ENCODE measurements at places on chromosomes 6 and 20. TPM values are rescaled to one million over a fixed set of nuclear protein-coding genes. Genes with fewer than 3 reads are reported as not detected.

- H3K4me3 ChIP-seq = peak overlapping the region; percentile 60
- H3K36me3 ChIP-seq = no peaks in the 10 kb centered on the region
- H3K4me1 ChIP-seq = peaks cover 24% of the 10 kb centered on the region
- H3K27ac ChIP-seq = peak overlapping the region; percentile 86
Measured at GRCh38 chr6:154605882-154606370, 95.4 kb upstream of the CNKSR3 start.

GRCh38 chr20:50392138-50392866 is 117.9 kb upstream of the PTPN1 start:
- no peak overlapping the region for H3K27ac ChIP-seq
- H3K4me1 ChIP-seq = peaks cover 33% of the 10 kb centered on the region
- H3K36me3 ChIP-seq = no peaks in the 10 kb centered on the region
- peaks cover 4% of the 10 kb centered on the region for H3K27me3 ChIP-seq
- no peak for DNase-seq

- no peaks in the 10 kb centered on the region for H3K27me3 ChIP-seq
- no peaks in the 10 kb centered on the region for H3K4me1 ChIP-seq
- H3K27ac ChIP-seq = no peak overlapping the region
- no peaks in the 10 kb centered on the region for H3K36me3 ChIP-seq
Measured at GRCh38 chr6:109867009-109867969, 110.8 kb upstream of the GPR6 start.

GRCh38 chr20:25084626-25085187 is 2.8 kb upstream of the VSX1 start:
- peaks cover 66% of the 10 kb centered on the region for H3K27me3 ChIP-seq
- no peak overlapping the region for H3K27ac ChIP-seq
- peaks cover 1% of the 10 kb centered on the region for H3K36me3 ChIP-seq

DNA sequence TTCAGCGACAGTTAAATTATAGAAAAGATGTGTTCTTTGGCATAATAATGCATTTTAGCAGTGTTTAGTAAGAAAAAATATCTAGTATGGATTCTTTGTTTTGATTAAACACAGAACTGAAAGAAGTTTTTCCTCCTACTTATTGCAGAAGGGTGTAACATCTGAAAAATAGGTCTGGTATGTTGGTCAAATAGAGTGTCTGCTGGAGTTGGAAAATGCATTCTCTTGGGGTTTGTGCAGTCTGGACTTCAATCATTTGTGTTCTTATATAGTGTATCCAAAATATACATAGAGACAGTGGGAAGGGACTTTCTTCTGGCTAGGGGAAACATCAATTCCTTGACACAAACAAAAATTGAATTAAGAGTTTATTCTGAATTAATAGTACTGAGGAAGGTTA is 132.4 kb upstream of the MAN1A1 start:
- H3K4me3 ChIP-seq = no peak overlapping the region
- H3K27me3 ChIP-seq = peaks cover 21% of the 10 kb centered on the region
- no peak overlapping the region for H3K27ac ChIP-seq
- no peaks in the 10 kb centered on the region for H3K36me3 ChIP-seq

- H3K27me3 ChIP-seq = no peaks in the 10 kb centered on the region
- peak overlapping the region; percentile 89 for H3K4me3 ChIP-seq
- peak overlapping the region; percentile 100 for H3K27ac ChIP-seq
- peaks cover 52% of the 10 kb centered on the region for H3K4me1 ChIP-seq
- H3K36me3 ChIP-seq = no peaks in the 10 kb centered on the region
Measured at GRCh38 chr6:26233649-26234420, 131.2 kb upstream of the BTN3A2 start.

DNA sequence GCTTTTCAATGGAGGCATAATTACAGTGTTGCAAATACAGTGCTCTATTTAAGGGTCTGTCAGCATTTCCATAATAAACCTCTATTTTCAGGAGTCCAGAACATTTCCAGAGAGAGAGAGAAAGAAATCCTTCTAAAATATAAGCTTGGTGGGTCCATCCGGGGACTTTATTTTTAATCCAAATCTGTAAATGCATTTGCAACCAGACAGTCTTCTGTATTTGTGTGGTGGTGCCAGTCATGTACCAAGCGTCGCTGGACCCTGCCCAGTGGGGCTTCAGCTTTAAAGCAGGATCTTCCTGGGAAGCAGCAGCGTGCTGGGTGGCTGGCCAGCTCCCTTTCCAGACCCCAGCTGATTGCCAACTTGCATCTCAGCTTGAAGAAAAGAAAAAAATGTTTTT is 256.5 kb upstream of the SUPT3H start:
- H3K4me1 ChIP-seq = peaks cover 5% of the 10 kb centered on the region
- no peak overlapping the region for H3K4me3 ChIP-seq
- no peak overlapping the region for H3K27ac ChIP-seq
- no peak for DNase-seq
- peaks cover 2% of the 10 kb centered on the region for H3K36me3 ChIP-seq

DNA sequence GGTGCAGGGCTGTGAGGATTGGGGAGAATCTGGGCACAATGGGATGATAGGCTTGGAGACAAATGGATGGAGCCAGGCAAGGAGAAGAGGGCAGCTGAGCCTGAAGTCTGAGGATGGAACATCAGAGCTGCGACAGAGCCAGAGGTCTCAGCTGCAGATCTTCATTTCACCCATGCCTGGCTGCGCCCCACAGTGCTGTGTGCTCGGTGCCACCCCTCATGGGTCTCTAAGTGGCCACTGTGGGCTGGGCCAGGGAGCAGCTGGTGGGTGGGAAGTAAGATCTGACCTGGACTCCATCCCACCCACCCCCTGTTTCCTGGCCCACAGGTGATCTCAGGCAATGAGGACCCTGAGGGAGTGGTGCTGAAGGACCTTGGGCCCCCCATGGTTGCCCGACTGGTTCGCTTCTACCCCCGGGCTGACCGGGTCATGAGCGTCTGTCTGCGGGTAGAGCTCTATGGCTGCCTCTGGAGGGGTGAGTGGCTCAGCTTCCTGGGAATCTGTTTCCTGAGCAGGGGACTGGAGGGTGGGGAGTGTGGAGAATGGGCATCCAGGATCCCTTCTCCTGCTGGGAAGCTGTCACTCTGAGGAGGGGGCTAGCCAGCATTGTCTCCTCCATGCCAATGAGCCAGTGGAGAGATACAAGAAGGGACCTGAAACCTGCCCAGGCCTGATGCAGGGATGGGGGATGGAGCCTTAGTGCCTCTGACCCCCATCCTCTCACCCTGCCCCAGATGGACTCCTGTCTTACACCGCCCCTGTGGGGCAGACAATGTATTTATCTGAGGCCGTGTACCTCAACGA is 6.5 kb downstream of the DDR1 start:
- no peak overlapping the region for H3K27ac ChIP-seq
- no peak for DNase-seq
- no peak overlapping the region for H3K4me3 ChIP-seq
- H3K36me3 ChIP-seq = peaks cover 6% of the 10 kb centered on the region
- H3K4me1 ChIP-seq = peaks cover 12% of the 10 kb centered on the region

GRCh38 chr6:49550492-49551077 is at the start of gene C6orf141:
Gene C6orf141 (plus strand): TSS chr6:49550668. CDS start chr6:49550793, 125 bp downstream.
- H3K27me3 ChIP-seq = peaks cover 40% of the 10 kb centered on the region
- H3K27ac ChIP-seq = peak within 1 kb of the TSS; percentile 19
- no peak for DNase-seq
- H3K4me1 ChIP-seq = peaks cover 20% of the 10 kb centered on the region

DNA sequence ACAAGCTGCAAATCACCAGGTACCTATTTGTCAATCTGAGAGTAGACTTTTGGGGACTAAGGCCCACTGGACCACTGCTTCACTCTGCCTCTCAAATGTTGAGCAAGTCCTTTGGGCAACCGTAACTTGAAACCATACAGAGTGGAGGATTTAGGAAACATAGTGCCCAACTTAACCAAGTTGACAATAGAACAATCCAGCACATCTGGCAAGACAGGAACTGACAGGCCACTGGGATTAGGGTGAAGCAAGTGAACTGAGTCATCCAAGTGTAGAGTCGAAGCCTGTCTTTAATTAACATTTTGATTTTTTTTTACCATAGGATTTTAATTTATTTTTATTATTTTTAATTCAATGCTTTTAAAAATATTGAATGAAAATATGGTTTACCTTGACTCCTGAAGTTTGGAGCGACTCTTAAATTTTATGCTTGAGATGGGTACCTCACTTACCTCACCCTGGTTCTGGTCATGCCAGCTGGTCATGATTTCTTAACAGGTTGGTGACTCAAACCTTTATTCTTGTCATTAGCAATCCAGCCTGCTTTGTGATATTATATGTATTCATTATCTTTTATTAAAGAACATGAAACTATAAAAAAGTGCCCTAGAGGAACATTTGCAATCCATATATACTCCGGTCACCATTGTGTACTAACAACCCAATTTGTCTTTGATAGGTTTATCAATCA is 312.1 kb upstream of the DEFB112 start:
- H3K4me3 ChIP-seq = no peak overlapping the region
- H3K27ac ChIP-seq = no peak overlapping the region
- H3K27me3 ChIP-seq = no peaks in the 10 kb centered on the region
- H3K4me1 ChIP-seq = no peaks in the 10 kb centered on the region
- H3K36me3 ChIP-seq = no peaks in the 10 kb centered on the region
- DNase-seq = no peak

DNA sequence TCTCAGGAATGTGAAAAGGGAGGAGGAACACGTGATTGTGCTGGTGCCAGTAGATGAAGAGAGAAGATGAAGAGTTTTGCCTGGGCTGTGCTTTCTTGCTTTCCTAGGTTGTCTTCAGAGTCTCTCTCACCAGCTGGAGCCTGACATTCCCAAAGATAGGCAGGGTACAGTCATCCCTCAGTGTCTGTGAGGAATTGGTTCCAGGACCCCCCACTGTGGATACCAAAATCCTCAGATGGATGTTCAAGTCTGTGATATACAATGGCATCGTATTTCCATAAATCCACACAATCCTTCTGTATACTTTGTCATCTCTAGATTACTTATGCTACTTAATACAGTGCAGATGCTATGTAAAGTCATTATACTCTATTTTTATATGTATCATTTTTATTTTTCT is 113.5 kb downstream of the SAMD5 start:
- H3K36me3 ChIP-seq = no peaks in the 10 kb centered on the region
- H3K27ac ChIP-seq = no peak overlapping the region
- H3K4me3 ChIP-seq = no peak overlapping the region
- H3K27me3 ChIP-seq = no peaks in the 10 kb centered on the region
- DNase-seq = no peak
- no peaks in the 10 kb centered on the region for H3K4me1 ChIP-seq

DNA sequence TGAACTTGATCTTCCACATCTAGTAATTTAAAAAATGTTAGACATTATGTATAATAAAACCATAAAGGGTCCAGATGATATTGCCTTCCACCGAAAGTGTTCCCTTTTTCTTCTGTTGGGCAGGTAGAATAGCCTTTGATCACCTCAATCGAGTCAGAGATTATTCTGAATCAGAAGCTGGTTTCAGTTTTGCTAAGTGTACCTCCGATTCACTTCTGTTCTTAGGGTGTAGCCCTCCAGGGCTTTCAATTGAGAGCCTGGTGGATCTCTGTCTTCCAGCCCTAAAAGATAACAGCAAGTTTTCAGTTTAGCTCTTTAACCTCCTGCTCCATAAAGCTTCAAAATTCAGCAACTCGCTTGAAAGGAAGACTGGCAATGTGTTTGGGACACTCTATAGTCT is 21.1 kb upstream of the AIG1 start:
- no peaks in the 10 kb centered on the region for H3K27me3 ChIP-seq
- H3K36me3 ChIP-seq = no peaks in the 10 kb centered on the region
- peaks cover 20% of the 10 kb centered on the region for H3K4me1 ChIP-seq
- H3K4me3 ChIP-seq = no peak overlapping the region

GRCh38 chr6:1409774-1410465 is 20.5 kb downstream of the FOXF2 start:
- peaks cover 20% of the 10 kb centered on the region for H3K27me3 ChIP-seq
- no peak for DNase-seq
- H3K36me3 ChIP-seq = no peaks in the 10 kb centered on the region
- no peak overlapping the region for H3K4me3 ChIP-seq

DNA sequence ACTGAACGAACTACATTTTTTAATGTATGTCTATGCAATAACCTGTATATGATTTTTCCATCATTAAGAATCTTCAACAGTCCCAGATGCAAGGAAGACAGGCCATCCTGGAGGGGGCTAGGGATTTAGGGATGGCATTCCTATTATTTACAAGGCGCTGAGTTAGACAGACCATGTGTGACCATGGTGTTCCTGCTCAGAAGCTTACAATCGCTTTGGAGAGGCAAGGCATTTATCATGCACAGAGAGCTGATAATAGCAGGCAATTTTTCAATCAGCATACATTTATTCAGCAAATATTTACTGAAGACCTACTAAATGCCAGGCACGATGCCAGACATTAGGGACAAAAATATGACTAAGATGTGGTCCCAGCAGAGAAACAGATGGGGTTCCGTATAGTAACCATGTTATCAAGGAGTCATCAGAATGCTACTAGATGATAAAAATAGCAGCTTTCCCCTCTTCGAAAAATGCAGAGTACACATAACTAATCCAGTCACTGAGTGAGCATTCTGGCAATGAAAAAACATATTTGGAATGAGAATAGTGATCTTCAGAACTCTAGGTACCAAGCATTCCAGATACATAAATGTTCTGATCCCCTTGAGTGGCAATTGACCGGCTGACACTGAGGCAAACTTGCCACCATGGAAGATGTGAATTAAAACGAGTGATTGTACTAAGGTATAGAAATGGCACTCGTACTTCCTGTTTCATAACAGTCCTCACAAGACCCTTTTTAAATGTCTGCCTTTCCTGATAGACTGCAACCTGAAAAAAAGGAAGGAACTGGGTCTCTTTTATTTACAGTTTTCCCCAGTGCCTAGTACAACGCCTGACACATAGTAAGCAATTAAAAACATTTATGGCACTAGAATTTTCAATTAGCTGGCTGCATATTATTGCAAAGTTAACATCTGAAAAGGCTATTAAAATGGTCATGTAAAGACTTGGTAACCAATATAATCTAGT is 135.7 kb downstream of the ATXN1 start:
- DNase-seq = no peak
- H3K27ac ChIP-seq = no peak overlapping the region
- H3K4me3 ChIP-seq = no peak overlapping the region
- peaks cover 37% of the 10 kb centered on the region for H3K4me1 ChIP-seq

SRSF12 gene
- total RNA-seq = 0.10 TPM

CAGE1 gene
- 0.13 TPM for total RNA-seq

PLEKHG1 gene
- 0.27 TPM for total RNA-seq

CGAS gene
- 47.6 TPM for total RNA-seq

GNAS-AS1 gene
- 1.4 TPM for total RNA-seq

VWA7 gene
- 2.9 TPM for total RNA-seq

ANGPT4 gene
- not detected for total RNA-seq

GABRR1 gene
- total RNA-seq = not detected

GMPR gene
- 1.2 TPM for total RNA-seq

SLC17A3 gene
- 0.66 TPM for total RNA-seq

MUC22 gene
- not detected for total RNA-seq

ZNF391 gene
- 0.44 TPM for total RNA-seq

MYCT1 gene
- total RNA-seq = not detected

Data from activated T-helper 1 cell treated with anti-CD3 and anti-CD28 coated beads, Interleukin-12 subunit alpha, Interleukin-12 subunit beta, Interleukin-2, Interleukin-4 antibody, amounts not matched to agents 30 ng/mL and 10 ng/mL and 1 ng/mL, durations not matched to agents 14 hours and 24 hours and 36 hours (primary cell).